ENCODE measurements at places on chromosomes 6 and 20.

GRCh38 chr6:6651335-6651734 is 62.8 kb downstream of the LY86 start:
- DNase-seq, result no peak

GRCh38 chr20:32606107-32606506 is 21.0 kb upstream of the NOL4L start:
- DNase-seq, result no peak

DNA sequence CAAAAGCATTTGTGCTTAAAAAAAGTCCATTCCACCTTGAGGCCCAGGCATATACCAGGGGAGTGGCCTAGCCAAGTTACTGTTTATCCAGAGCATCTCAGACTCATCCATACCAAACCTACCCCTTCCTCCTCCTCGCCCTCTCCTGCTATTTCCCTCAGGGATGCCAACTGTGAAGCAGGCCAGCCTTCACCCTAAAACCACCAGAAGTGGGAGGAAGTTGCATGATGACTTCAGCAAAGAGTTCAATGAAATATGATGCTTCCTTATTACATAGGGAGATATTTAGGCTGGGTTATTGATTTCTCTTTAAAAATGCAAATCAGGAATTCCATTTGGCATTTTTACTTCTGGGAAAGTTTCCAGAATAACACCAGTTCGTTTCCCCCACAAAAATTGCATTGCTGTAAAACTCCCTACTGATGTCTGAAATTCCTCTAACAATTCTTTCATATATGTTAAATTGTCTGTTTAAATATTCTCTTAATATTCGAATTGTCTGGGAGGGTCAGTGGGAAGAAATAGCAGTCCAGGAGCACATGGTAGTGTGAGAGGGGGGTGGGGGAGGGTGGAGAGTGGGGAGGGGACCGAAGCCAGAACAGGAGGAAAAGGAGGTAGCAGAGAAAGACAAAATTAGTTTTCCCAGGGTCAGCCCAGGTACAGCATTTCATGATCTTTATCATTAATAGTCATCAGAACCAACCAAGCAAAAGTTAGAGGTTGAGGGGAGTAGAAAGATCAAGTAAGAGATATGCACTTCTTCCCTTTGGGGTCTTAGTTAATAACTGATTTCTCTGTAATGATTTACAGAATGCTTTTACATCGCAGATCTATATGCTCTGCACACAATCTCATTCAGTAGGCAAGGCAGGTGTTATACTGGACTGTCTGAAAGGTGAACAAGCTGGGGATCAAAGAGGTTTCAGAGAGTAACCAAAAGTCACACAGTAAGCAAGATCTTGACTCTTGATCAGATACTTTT is 1.7 kb upstream of the TCP11 start:
- DNase-seq, result no peak

GRCh38 chr20:31562241-31562640 is 42.8 kb upstream of the ID1 start:
- no peak for DNase-seq

All from stimulated activated CD8-positive, alpha-beta memory T cell treated with anti-CD3 and anti-CD28 coated beads, Interleukin-4, amount 100 ng/mL, for 48 hours (primary cell).